Globus pallidus (tissue), 1 donor: ENCODE measurements at places on chromosomes 16 and 17.
A peak's percentile ranks its signal among the peaks of the same experiment; 100 is the strongest.

DNA sequence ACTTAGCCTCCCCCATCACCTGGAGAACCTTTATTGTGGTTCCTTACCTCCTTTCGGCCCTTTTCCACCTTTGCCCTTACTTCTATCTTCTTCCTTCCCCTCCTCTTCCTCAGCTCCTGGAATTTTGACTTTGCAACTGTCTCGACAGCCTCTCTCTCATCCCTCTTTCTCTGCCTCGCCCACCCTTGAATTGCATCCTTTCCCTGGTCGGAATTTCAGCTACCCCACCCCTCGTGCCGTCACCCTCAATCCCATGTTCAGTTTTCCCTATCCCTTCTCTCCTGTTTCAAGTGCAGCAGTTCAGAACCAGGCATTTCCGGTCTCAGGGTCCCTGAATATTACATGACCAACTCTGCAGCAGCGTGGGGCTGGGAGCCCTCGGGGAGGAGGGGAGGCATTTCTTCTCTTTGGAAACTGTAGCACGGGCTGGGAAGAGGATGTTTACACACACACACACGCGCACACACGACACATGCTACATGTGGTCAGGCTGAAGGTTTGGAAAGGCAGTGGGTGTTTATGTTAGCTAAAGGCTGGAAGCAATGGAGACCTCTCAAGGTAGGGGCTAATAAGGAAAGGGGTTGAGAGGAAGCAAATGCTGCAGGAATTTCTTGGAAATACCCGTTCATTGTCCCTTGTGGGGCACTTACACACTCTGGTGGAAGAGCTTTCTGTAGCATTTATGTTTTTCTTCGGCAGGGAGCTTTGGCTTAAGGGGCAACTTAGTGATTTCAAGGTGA is 971 bp downstream of the MINK1 start:
- DNase-seq = peak; percentile 47

- no peak for DNase-seq
Measured at GRCh38 chr17:80737106-80738019, 192.7 kb downstream of the RPTOR start.

DNA sequence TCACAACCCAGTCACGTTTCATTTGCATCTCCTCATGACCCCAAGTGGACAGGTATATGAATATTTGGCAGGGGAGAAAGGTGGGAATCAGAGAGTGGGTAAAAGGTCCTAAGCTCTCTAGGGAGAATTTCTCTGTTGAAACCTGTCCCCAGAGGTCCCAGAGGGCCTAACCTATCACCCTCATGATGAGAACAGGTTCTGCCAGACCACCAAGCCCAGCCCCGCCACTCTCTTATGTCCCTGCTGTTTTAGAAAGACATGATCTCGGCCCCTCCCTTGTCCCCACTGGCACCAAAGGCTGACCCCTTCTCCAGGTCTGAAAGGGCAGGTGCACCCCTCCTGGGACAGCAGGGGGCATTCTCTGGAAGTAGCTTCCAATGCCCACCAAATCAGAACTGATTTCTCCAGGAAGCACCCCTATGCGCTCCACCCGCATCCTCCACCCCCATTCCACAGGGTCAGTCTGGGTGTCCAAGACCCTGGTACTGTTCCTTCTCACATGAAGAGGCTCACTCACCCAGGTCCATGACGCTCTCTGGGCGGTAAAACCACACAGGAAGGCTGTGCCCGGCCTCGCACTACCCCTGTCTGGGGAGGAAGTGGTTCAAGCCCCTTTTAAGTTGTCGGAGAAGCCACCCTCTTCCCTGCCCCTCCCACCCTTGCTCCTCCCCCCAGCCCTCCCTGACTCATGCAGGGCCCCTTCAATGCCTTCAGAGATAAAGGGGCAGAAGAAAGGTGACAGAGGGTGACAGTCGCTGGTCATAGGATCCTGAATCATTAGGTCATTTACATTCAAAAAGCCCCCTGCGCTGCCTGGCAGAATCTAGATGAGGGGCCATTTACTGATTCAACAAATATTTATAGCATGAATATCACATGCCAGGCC is at the start of gene CCR7:
Gene CCR7 (minus strand): TSS at position 590 of the 886 bp plus-strand sequence. CDS start 63 bp downstream, at position 527.
- DNase-seq = no peak

DNA sequence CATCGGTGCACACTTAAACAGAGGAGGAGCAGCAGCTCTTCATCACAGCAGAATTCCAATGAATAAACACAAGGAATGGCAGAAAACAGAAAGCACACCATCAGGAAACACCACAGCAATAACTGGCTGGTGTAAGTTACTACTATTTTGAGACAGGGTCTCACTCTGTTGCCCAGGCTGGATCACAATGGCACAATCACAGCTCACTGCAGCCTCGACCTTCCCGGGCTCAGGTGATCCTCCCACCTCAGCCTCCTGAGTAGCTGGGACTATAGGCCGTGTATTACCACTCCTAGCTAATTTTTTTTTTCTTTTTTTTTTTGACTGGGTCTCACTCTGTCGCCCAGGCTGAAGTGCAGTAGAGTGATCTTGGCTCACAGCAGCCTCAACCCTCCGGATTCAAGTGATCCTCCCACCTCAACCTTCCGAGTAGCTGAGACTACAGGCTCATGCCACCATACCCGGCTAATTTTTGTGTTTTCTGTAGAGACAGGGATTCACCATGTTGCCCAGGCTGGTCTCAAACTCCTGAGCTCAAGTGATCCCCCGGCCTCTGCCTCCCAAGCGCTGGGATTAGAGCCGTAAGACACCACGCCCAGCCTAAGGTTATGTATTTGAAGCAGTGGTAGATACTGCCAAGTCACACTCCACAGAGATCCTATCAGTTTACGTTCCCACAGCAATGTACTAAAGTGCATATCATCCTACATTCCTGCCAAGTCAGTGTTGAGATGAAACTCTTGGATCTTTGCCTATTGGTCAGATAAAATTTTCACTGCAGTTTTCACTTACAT is 20.7 kb downstream of the TRAP1 start:
- no peak for DNase-seq

GRCh38 chr16:804193-805048 is 3.9 kb upstream of the GNG13 start:
- no peak for DNase-seq

DNA sequence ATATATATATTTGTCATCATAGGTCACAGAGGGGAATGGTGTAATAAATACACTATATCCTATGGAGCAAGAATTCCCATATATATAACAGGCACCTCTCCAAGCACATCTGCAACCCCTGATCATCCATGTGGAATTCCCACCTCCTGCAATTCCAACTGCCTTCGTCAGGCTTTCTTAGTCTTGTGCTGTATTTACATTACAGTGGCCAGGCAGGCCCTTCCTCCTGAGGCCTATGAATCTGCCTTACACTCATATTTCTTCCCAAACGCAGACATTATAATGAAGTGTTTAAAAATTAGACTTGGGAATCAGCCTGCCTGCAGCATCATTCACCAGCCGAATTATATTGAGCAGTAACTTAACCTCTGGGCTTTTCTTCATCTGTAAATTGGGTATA is 19.3 kb upstream of the DNAH9 start:
- DNase-seq = no peak

DNA sequence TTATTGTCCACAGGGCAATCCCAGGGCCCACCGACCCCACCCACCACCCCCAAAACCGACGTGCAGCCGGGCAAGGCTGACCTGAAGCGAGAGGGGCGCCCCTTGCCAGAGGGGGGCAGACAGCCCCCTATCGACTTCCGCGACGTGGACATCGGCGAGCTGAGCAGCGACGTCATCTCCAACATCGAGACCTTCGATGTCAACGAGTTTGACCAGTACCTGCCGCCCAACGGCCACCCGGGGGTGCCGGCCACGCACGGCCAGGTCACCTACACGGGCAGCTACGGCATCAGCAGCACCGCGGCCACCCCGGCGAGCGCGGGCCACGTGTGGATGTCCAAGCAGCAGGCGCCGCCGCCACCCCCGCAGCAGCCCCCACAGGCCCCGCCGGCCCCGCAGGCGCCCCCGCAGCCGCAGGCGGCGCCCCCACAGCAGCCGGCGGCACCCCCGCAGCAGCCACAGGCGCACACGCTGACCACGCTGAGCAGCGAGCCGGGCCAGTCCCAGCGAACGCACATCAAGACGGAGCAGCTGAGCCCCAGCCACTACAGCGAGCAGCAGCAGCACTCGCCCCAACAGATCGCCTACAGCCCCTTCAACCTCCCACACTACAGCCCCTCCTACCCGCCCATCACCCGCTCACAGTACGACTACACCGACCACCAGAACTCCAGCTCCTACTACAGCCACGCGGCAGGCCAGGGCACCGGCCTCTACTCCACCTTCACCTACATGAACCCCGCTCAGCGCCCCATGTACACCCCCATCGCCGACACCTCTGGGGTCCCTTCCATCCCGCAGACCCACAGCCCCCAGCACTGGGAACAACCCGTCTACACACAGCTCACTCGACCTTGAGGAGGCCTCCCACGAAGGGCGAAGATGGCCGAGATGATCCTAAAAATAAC is 3.0 kb downstream of the SOX9 start:
- no peak for DNase-seq

DNA sequence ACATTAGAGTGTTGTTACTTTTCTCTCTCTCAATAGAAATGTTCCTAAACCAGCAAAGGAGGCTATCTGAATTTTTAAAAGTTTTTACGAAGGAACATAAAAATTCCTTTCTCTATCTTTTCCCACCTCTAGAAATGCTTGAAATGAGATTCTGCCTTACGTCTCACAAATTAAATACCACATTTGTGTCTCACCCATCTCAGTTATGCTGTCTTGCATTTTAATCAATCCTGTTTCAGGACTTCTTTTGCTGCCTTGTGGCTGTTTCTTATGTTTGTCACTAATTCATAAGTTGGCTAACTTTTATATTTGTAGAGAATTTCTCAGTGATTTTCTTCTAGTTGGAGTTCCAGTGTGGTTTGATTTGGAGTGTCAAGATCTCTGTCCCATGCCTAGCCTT is 3.5 kb downstream of the OMG start:
- no peak for DNase-seq

- peak; percentile 89 for DNase-seq
Measured at GRCh38 chr16:30896889-30897733, 697 bp downstream of the CTF1 start.

DNA sequence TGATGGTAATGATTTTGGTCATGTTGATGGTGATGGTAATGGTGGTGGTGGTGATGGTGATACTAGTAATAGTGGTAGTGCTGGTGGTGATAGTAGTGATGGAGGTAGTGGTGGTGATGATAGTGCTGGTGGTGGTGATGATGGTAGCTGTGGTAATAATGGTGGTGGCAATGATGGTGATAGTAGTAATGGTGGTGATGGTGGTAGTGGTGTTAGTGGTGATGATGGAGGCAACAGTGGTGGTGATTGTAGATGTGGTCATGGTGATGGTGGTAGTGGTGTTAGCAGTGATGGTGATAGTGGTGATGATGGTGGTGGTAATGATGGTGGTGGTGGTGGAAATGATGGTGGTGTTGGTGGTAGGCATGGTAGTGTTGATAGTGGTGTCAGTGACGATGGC is 127.0 kb upstream of the RPL38 start:
- no peak for DNase-seq

- DNase-seq = no peak
Measured at GRCh38 chr17:80855196-80855947, 136.3 kb upstream of the CHMP6 start.

DNA sequence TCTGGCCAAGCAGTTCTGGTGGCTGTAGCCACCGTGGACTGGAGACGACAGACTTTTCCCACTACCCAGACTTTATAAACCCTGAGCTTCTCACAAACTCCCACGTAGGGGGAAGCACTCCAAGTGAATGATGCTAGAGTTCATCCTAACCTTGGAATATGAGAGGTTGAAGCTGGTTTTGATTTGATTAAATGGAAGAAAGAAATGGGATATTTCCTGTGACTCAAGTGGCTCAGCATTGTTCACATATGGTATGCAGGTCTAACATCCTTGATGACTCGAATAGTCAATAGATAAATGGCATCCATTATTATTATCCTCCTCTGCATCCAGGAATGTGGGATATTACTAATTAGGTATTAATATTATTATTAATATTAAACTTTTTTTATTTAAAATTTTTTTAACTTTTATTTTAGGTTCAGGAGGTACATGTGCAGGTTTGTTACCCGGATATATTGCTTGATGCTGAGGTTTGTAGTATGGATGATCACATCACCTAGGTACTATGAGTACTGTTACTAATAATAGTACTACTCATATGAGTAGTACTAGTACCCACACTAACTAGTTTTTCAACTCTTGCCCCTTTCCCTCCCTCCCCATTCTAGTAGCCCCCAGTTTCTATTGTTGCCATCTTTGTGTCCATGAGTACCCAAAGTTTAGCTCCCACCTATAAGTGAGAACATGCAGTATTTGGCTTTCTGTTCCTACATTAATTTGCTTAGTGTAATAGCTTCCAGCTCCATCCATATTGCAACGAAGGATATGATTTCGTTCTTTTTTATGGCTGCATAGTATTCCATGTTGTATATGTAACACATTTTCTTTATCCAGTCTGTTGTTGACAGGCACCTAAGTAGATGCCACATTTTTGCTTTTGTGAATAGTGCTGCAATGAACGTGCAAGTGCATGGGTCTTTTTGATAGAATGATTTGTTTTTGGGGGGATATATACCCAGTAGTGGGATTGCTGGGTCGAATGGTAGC is 22.9 kb downstream of the PIK3R6 start:
- DNase-seq = no peak

- peak; percentile 8 for DNase-seq
Measured at GRCh38 chr16:11100239-11100750, 155.7 kb downstream of the SOCS1 start.

GRCh38 chr16:17926866-17927399 is 409.6 kb downstream of the NPIPA8 start:
- no peak for DNase-seq

DNA sequence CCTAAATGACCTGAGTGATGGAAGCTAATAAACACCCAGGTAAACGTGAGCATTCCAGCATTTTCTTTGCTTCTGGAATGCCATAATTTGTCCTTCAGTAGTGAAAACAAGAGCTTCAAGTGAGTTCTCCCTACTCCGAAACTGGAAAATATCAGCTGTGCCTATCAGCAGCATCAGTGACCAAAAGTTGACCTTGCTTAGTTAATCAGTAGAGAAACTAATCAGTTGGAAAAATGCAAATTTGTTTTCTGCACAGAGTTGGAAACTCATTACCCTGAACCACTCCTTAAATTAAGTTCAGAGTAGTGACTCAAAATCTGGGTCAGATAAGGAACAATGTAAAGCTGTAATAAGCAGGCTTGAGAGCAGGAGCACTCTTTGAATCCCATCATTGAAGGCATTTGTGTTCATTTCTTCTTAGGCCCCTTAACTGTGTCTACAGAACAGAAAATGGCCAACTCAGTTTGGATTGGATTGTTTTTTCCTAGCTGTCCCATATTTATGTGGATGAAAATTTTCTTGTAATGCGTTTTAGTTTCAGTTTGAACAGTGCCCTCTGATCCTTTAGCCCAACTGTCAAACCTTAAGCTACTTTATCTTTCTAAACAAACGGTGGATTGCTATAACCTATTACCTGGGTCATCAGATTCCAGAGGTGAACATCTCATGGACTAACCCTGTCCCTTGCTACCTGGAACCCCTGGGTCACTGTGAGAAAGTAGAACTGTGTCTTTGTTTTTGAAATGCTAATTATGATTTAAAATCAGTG is 290.4 kb downstream of the TOX3 start:
- DNase-seq = no peak

- no peak for DNase-seq
Measured at GRCh38 chr16:75624921-75625334, 1.8 kb upstream of the ADAT1 start.

GRCh38 chr17:79231766-79232287 is 157.2 kb downstream of the ENGASE start:
- DNase-seq = no peak
